ENCODE measurements at places on chromosomes 7 and 10.

GRCh38 chr10:91194497-91195179, 25.8 kb upstream of the PCGF5 start:
- DNase-seq: no peak

DNA sequence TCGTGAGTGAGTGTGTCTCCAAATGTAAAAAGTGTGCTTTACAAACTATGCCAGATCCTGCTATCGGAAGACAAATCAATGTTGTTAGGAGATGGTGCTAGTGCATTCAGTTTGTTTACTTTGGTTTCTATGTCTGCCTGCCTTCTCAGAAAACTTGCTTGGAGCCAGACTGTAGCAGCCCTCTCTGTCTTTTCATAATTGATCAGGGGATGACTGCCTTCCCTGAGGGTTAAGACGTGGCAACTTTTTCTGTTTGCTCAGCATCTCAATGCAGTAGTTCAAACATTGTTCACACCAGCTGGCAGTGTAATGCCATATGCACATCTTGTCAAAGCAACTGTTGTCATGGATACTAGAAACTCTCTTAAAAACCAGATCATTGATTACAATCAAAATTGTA, 118.5 kb downstream of the FOXP2 start:
- DNase-seq: no peak

DNA sequence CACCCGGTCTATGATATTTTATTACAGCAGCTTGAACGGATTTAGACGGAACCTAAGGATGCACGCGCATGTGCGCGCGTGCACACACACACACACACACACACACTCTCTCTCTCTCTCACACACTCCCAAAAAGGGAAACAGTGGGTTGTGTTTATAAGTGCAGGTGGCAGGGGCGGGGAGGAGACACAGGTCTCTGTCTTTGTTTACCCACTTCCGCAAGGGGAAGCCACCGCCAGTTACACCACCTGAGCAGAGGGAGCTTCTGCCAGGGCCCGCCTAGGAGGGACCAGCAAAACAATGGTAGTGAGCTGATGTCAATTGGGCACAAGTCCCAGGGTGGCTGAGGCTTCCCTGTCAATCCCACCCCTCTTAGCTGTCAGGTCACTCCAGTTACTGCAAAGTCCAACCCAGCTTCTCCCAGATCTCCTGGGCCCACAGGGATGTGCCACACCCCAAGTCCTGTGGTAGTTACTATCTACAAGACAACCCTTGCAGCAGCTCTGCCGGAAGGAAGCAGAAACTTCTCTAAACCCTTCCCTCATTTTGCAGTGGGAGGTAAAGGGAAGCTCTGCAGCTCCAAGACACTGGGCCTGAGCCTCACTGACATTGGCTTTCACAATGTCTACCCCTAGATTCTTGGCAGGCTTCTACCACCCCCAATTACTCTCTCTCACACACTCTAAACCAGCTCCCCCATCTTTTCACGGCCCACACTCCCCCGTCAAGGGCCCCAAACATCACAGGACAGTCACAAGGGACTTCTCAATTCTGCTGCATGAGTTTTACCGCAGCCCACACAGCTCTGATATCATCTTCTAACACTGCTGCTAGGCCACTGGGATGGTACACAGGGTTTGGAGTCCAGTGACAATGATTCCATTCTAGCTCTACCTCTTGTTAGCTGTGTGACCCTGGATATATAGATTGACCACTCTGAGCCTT, 17.6 kb downstream of the ANXA11 start:
- no peak for DNase-seq

DNA sequence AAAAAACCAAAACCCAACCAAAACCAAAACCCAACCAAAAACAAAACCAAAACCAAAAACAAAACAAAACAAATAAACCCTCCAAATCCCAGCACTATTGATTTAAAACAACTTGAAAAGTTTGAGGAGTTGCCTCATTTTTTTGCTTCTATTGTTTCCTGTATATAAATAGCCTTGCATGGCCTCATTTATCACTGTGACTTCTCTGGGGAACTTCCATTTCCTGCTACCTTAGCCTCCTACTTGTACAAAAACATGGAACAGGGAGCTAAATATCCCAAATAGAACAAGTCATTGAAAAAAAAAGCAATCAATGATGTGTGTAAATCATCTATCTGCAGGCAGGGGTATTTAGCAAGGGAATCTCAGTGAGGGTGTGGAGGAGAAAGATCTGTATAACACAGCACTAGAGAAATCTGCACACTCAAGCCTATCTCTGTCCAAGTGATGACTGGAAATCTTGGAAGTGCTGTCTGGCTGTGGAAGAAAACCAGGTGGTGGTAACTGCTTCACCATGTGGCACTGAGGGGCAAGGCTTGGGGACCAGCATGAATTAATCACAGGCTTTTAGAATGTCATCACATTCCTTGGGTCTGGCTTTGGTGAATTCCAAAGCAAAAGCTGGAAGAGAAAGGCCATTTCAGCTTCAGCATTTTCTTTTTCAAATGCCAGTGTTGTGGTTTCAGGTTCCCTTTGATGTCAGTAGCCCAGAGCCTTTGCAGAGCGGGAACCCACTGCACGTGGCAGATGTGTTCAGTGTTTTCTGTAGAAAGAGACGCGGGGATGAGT, 349.5 kb upstream of the ZNF32 start:
- no peak for DNase-seq

GRCh38 chr10:131735577-131735976, 165.2 kb upstream of the PPP2R2D start:
- DNase-seq: no peak

GRCh38 chr10:125146791-125147579, 13.4 kb downstream of the CTBP2 start:
- no peak for DNase-seq

All from putamen (tissue), 1 donor.